Right lobe of liver (tissue), 6 donors: ENCODE measurements at places on chromosomes 2 and 18. TPM values are rescaled to one million over a fixed set of nuclear protein-coding genes. Genes with fewer than 3 reads are reported as not detected.

GRCh38 chr2:211035548-211036185, 479.3 kb downstream of the CPS1 start:
- H3K4me3 ChIP-seq, result no peak overlapping the region
- no peaks in the 10 kb centered on the region for H3K36me3 ChIP-seq
- no peaks in the 10 kb centered on the region for H3K27me3 ChIP-seq
- no peak overlapping the region for H3K27ac ChIP-seq
- DNase-seq, result no peak

- no peak overlapping the region for H3K27ac ChIP-seq
- DNase-seq, result no peak
- no peaks in the 10 kb centered on the region for H3K27me3 ChIP-seq
- H3K4me3 ChIP-seq, result no peak overlapping the region
These were observed 50.9 kb downstream of the ACTR2 start for GRCh38 chr2:65278531-65278981.

DNA sequence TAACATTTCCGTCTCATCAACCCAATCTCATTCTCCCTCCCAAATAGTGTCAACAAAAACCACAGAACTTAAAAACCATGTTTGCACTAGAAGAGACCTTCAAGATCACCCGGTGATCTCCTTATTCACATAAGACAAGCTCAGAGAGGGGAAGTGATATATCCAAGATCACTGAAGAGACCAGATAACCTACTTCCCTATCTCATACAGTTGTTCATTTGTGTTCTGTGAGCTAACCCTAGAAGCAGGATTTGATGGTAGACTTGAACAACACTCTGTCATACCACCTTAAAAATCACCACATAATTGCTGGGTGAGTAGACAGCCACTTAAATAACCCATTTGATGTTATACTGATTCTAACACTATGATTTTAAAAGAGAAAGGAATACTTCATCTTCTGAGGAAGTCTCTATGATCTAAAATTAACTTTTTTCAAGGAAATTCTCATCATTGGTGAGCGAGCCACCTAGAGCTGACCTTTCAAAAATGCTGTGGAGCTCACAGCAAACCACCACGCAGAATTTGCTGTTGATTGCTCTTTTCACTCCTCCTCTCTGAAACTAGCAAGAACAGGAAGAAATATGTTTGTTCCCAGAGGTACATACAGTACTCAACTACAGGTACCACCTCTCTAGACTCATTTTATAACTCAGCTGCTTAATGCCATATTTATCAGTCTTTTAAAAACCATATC, 15.1 kb downstream of the AAK1 start:
- H3K36me3 ChIP-seq, result no peaks in the 10 kb centered on the region
- H3K4me1 ChIP-seq, result no peaks in the 10 kb centered on the region
- no peak for DNase-seq

DNA sequence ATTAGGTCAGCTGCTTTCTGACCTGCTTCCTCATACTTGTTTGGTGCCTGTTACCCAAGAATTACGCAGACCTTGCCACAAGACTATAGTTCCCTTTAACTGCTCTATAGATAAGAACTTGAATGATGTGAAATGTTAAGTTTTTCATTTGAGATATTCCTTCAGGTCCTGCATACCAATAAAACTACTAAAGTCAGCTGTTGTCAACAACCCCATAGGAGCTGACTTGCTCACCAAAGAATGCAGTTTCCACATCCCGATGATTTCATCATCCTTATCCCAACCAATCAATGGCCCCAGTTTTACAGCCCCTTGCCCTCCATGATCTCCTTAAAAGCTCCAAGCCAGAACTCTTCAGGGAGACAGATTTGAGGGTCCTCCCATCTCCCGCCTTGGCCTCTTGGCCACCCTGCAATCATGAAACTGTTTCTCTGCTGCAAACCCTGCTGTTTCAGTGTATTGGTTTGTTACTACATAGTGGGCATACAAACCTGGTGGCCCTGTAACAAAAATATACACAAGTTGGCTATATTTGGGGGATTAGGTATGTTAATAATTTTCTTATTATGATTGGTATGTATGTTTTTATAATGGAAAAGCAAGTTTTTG, 396.3 kb upstream of the CHST9 start:
- no peaks in the 10 kb centered on the region for H3K36me3 ChIP-seq
- no peaks in the 10 kb centered on the region for H3K4me1 ChIP-seq
- H3K27ac ChIP-seq, result no peak overlapping the region
- no peak overlapping the region for H3K4me3 ChIP-seq
- H3K27me3 ChIP-seq, result no peaks in the 10 kb centered on the region

DNA sequence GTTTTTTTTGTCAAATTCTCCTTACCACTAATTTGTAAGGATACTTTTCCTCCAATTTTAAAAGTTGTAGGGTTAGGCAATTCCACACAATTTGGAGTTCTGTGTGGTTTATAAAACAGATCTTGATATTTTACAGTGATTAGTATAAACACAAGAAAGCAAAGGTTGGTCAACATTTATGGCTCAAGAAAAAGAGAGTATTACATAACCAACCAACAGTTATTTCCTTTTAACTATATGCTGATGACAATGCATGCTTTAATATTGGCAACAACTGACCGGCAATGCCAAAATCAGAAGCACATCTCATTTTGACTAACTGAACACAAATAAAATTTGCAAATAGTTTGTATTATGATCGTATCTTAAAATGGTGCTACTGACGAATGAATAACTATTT, 137.2 kb downstream of the CDH2 start:
- no peak for DNase-seq
- H3K27me3 ChIP-seq, result no peaks in the 10 kb centered on the region

DNA sequence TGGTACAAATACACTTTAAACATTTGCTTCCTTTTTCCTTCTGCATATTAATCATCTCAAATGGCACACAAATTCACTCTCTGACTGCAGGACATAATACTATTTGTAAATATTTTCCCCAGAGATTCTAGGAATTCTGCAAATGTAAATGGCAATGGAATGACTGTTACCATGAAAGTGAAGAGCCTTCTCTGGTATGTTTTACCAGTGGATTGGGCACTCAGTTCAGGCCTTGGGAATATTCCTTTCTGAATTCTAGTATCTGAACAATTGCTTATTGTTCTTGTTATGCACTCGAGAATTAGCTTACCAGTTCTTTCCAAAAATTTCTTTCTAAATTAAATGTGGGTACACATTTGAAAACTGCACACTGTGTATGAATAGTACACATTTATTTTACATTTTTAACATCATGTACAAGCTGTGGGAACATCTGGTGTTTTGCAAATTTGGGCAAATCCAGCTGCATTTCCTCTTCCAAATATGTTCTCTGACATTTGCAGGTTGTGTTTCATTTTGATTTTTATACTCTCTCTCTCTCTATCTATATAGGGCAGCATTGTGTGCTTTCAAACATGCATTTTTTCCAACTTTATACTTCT, 289.1 kb downstream of the NBAS start:
- H3K4me3 ChIP-seq, result no peak overlapping the region
- no peaks in the 10 kb centered on the region for H3K27me3 ChIP-seq
- H3K36me3 ChIP-seq, result peaks cover 11% of the 10 kb centered on the region
- DNase-seq, result no peak
- no peak overlapping the region for H3K27ac ChIP-seq
- H3K4me1 ChIP-seq, result no peaks in the 10 kb centered on the region

DNA sequence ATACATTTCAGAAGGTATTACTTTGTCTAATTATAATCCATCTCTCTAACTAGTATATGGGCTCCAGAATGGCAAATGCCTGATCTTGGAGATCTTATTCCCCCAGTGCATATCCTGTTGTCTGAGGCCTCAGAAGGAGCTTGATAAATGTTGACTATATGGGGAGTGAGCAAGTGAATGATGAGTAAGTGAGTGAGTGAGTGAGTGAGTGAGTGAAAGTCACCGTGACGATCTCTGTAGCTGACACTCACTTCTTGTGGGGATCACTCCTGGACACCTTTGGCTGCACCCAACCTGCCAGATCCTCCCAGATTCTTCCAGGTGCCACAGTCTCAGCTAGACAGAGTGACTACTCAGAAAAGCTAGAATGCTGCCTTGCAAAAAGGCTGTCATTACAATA, 2.8 kb downstream of the XDH start:
- no peaks in the 10 kb centered on the region for H3K36me3 ChIP-seq
- H3K27me3 ChIP-seq, result no peaks in the 10 kb centered on the region
- no peak overlapping the region for H3K27ac ChIP-seq
- no peak overlapping the region for H3K4me3 ChIP-seq
- no peak for DNase-seq

GRCh38 chr2:239714116-239714515, 311.0 kb downstream of the NDUFA10 start:
- no peak overlapping the region for H3K4me3 ChIP-seq
- no peaks in the 10 kb centered on the region for H3K36me3 ChIP-seq

GRCh38 chr2:86790676-86791572, at the start of gene CD8A:
TSS of gene CD8A (minus strand) at chr2:86790913. CDS start at chr2:86790825, 88 bp downstream.
- no peaks in the 10 kb centered on the region for H3K4me1 ChIP-seq
- no peaks in the 10 kb centered on the region for H3K27me3 ChIP-seq
- H3K27ac ChIP-seq, result no peak within 1 kb of the TSS
- no peaks in the 10 kb centered on the region for H3K36me3 ChIP-seq

DNA sequence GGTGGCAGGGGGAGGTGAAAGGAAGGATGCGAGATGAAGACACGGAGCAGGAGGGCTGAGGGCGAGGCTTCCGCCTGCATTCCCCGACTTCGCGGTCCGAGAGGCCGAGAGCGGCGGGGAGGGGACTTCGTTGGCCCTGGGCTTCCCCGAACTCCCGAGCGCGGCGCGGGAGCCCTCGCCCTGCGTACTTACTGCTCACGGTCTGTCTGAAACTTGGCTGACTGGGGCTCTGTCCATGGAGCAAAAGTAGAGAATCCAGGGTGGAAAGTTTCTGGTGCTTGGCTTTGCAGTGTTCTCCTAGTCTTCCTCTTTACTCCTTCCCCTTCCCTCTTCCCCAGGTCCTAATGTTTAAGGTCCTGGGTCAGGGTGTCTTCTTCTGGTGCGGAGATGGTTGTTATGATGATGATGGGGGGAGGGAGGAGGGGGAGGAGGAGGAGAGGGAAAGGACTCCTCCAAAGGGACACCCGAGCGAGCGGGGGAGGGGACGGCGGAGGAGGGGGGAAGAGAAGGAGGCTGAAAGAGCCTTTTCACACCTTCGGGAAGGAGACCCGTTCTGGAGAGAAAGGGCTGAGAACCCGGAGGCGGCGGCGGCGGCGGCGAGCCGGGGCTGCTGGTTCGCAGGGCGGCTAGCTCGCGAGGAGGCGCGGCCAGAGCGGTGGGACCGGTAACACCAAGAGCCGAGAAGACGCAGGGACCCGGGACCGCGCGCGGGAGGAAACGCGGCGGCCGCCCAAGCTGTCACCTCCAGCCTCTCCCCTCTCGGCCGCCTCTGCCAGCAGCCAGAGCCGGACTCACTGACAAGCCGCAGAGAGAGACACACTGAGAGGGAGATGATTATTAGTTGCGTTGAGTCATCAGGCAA, at the start of gene SATB2:
Gene SATB2, minus strand, starts transcription at position 793 of the 862 bp plus-strand sequence. CDS start 1,902 bp downstream, outside the sequence.
- H3K4me1 ChIP-seq, result no peaks in the 10 kb centered on the region
- peak; percentile 47 for DNase-seq
- H3K36me3 ChIP-seq, result no peaks in the 10 kb centered on the region
- H3K27me3 ChIP-seq, result peaks cover 9% of the 10 kb centered on the region
- peak within 1 kb of the TSS; percentile 70 for H3K4me3 ChIP-seq

DNA sequence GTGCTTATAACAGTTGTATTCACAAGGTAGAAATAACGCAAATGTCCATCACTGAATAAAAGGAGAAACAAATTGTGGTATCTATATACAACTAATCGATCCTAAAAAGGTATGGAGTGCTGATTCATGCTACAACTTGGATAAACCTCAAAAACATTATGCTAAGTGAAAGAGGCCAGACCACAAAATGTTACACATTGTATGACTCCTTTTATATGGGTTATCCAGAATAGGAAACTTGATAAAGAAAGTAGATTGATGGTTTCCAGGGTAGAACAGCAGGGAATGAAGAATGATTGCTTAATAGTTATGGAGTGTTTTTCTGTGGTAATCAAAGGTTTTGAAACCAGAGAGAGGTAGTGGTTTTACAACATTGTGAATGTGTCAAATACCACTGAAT, 432.2 kb upstream of the TRIB2 start:
- H3K27me3 ChIP-seq, result no peaks in the 10 kb centered on the region
- no peak overlapping the region for H3K4me3 ChIP-seq
- no peak for DNase-seq

- H3K27me3 ChIP-seq, result no peaks in the 10 kb centered on the region
- no peak overlapping the region for H3K4me3 ChIP-seq
- no peaks in the 10 kb centered on the region for H3K36me3 ChIP-seq
- H3K27ac ChIP-seq, result no peak overlapping the region
- DNase-seq, result no peak
- peaks cover 7% of the 10 kb centered on the region for H3K4me1 ChIP-seq
These were observed 89.6 kb downstream of the INSIG2 start for GRCh38 chr2:118177884-118178283.

DNA sequence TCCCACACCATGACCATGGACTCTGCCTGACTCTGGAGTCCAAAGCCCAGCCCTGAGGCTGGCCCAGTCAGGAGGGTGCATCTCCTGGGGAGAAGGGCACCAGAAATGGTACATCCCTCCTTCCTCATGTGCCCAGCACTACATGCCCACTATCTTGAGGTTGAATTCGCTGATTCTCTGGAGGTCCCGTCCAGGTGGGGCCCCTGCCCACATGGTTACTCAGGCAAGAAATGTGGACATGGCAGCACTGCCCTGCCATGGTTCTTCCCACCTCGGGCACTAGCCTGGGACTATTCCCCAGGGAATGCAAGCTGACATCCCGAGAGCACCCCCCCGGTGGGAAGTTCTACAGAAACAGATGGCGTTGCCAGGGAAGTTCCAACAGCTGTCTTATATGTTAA, 15.3 kb upstream of the HES6 start:
- no peak overlapping the region for H3K27ac ChIP-seq
- peak; percentile 37 for DNase-seq
- H3K4me3 ChIP-seq, result no peak overlapping the region
- no peaks in the 10 kb centered on the region for H3K27me3 ChIP-seq
- H3K4me1 ChIP-seq, result no peaks in the 10 kb centered on the region

The SF3B1 gene
- total RNA-seq, result 85.6 TPM

The DNAJC10 gene
- total RNA-seq, result 26.1 TPM

The LRP2 gene
- 1.2 TPM for total RNA-seq

The ATP6V1B1 gene
- not detected for total RNA-seq

The EMX1 gene
- total RNA-seq, result not detected

The PRSS56 gene
- not detected for total RNA-seq

The SUPT7L gene
- 11.4 TPM for total RNA-seq

The C2orf80 gene
- total RNA-seq, result not detected

The CNDP1 gene
- total RNA-seq, result 61.4 TPM

The GPR75 gene
- 1.1 TPM for total RNA-seq
